ENCODE measurements at places on chromosomes 13 and 19. TPM values are rescaled to one million over a fixed set of nuclear protein-coding genes. Genes with fewer than 3 reads are reported as not detected.

ZNF98 gene
- total RNA-seq = not detected

ZNF729 gene
- not detected for total RNA-seq

MAP4K1 gene
- total RNA-seq = 0.15 TPM

NLRP4 gene
- not detected for total RNA-seq

All from epithelial cell of umbilical artery (primary cell).